ENCODE measurements at places on chromosomes 11 and 22.

GRCh38 chr22:20156611-20157429, 6.0 kb upstream of the CCDC188 start:
- DNase-seq: peak; percentile 79

DNA sequence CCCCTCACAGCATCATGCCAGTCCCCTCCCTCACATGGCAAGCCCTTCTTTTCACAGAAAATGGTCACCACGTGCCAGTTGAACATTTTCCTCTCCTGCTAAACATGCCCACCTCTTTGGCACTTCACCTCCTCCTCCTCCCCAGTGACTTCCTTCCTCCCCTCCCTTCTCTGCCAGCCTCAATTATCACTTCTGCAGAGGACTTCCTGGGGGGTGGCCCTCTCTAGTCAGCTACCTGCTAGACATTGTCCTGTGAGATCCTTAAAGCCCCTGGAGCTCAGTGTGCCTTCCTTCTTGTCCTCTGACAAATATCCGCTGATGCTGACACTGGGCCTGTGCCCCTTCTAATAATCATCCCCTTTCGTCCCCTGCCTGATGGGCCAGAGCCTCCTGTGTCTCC, 43.2 kb upstream of the E2F8 start:
- no peak for DNase-seq

GRCh38 chr11:12725863-12726682, 51.9 kb downstream of the TEAD1 start:
- DNase-seq: no peak

- DNase-seq: no peak
Measured at GRCh38 chr11:64879244-64879900, 951 bp upstream of the EHD1 start.

GRCh38 chr11:12685229-12685628, 11.0 kb downstream of the TEAD1 start:
- no peak for DNase-seq

DNA sequence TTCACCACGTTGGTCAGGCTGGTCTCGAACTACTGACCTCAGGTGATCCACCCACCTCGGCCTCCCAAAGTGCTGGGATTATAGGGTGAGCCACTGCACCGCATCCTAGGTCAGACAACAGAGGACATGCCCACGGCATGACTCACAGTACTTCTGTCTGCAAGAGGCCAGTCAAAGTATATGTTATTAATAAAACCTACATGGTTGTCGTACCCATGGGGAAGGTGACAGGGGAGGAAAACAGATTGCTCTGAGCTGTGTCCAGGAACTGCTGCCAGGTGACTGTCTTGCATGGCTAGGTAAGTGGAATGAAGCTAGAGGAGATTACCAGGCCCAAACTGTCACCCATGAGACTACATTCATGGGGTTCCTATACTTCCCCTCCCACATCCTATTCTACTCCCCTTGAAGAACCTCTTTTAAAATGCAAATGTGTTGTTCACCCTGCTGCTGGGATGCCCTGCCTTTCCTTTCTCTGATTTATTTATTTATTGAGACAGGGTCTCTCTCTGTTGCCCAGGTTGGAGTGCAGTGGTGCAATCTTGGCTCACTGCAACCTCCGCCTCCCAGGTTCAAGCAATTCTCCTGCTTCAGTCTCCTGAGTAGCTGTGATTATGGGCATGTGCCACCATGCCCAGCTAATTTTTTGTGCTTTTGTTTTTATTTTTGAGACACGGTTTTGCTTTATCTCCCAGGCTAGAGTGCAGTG, 2.0 kb upstream of the NLRX1 start:
- DNase-seq: no peak

GRCh38 chr11:6682591-6682935, 577 bp downstream of the MRPL17 start:
- no peak for DNase-seq

- DNase-seq: no peak
Measured at GRCh38 chr11:75496305-75496752, 29.4 kb downstream of the GDPD5 start.

DNA sequence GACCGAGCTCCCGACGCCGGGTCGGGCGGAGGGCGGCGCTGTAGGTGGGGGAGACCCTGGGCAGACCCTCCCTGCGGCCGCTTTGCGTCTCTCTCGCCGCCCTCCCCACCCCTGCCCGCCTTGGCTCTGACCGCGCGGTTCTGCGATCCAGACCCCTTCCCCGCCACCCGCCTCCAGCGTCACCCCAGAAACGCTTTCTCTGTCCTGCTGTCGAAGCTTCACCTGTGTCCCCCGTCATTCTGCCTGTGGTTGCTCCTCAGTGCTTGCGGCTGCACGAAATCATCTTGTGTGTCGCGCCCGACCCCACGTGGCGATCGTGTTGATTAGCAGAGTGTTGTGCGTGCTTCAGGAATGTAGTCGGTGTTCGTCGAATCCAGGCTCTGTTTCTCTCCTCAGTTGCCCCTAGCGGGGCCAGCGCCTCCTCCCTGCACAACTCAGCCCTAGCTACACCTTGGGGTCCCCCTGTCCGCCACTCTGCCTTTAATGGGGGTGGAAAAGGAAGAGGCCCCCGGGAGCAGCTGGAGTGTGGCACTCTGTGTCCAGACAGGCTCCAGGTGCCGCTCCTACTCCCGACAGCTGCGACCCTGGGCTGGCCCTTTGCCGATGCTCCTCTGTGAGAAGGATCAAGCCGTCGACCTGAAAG, 851 bp downstream of the PTDSS2 start:
- peak; percentile 68 for DNase-seq

DNA sequence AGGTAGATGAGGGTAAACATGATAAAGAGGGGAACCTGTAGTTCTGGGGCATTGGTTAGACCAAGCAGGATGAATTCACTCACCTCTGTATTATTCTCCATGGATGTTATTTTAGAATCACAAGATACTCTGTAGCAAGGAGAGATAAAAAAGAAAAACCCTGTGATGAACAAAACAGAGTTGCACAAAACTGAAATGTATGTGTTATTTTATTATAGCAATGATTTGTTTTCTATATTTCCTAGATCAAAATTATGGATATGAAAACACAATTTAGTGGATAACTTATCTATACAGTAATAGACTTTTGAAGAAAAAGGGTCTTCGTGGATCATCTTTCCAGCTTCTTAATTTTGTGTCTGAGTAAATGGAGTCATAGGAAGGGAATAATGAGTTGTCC, at the start of gene OR5B17:
Gene OR5B17 (minus strand): TSS at position 101 of the 400 bp plus-strand sequence. CDS start 0 bp downstream, at position 101.
- no peak for DNase-seq

- DNase-seq: no peak
Measured at GRCh38 chr11:23212807-23213206, 352.5 kb upstream of the CCDC179 start.

DNA sequence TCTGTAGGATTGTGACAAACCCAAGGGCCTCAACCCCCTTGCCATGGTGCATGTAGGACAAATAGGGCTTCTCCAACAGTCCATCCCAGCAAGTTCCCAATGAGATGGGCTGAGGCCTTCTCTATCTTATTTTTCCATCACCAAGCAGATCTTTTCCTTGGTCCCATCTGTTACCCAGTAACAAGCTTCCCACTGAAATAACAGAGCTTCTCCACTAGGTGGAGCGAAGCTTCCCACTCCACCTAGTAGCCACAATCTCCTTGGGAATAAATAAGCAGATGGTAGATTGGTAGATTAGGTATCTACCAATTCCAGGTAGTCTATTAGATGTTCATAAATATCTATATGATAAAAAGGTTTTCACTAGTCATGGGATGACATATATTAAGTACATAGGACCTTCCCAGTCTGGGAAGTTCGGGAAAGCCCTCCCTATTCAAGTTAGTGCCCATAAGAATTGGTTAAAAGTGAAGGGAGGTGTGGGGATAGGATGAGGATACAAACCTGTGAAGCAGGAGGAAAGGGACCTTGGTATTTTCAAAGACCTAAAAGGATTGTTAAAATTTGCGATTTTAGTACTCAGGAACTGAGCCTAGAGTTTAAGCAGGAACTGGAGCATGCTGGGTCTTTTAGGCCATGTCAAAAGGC, 5.9 kb upstream of the OR52L1 start:
- no peak for DNase-seq

GRCh38 chr11:31412946-31413345, 43.3 kb downstream of the DNAJC24 start:
- DNase-seq: no peak

GRCh38 chr22:39984746-39985145, 10.0 kb upstream of the FAM83F start:
- no peak for DNase-seq

GRCh38 chr11:33040862-33041453, 1.6 kb downstream of the TCP11L1 start:
- DNase-seq: no peak

DNA sequence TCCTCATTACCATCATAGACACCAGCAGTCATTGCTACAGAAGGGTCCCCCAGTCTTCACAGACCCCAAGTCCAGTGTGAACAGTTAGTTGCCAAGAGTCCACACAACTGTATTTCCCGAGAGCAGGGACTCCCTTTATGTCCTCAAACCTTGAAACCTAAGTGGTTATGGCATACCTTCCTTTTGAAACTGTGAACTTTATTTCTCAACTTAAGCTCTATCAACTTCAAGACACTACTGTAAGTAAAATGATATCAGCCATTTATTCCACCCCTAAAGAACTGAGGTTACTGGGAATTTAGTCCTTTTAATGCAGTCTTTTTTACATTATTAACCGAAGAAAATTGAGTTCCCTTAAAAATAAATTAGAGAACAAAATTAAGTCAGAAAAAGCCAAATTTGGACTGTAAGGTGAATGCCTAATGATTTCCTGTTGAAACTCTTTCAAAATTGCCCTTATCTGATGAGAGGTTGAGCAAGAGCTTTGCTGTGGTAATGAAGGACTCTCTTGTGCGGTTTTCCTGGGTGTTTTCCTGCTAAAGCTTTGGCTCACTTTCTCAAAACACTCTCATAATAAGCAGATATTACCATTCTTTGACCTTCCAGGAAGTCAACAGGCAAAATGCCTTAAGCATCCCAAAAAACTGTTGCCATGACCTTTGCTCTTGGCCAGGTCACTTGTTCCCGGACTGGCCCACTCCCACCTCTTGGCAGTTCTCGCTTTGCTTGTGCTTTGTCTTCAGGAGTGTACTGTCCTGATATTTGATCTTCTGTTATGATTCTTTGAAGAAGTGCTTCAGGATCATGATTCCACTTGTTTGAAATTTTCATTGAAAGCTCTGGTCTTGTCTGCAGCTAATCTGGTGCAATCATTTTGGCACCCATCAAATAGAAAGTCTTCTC, 765.4 kb upstream of the ANO3 start:
- no peak for DNase-seq

DNA sequence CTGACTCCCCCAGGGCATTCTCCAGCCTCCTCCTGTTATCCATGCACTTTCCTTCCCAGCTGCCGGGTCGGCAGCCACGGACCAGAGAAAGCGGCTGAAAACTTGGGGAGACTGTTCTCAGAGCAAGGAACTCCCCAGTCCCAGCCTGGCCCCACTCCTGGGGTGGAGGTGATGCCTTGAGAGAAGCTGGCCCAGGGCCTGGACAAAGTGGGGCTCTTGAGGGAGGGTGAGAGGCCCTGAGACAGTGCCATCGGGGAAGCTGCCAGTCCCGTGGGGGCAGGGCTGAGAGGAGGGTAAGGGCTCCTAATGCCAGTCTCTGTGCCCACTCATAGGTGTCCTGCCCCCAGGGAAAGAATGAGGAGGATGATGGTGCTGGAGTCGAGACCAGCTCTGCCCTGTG, 53.8 kb downstream of the FLRT1 start:
- DNase-seq: no peak

- no peak for DNase-seq
Measured at GRCh38 chr22:28259774-28260312, 340.8 kb upstream of the PITPNB start.

DNA sequence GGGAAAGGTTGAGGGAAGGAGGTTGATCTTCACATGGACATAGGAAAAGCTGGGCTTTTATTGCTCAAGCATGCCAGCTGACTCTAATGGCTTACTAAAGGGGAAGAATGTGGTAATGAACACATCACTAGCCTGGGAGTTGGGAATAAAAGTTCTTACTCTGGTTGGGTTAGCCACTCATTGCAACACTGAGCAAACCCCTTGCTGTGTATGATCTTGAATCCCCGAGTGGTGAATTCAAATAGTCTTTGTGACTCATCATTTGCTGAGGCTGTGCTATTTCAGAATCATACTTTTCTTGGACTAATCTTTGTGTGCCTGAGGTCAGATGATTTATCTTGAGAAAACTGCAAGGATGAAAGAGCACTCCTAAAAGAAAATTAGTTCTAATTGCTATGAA, 304.1 kb upstream of the ANO5 start:
- DNase-seq: no peak

DNA sequence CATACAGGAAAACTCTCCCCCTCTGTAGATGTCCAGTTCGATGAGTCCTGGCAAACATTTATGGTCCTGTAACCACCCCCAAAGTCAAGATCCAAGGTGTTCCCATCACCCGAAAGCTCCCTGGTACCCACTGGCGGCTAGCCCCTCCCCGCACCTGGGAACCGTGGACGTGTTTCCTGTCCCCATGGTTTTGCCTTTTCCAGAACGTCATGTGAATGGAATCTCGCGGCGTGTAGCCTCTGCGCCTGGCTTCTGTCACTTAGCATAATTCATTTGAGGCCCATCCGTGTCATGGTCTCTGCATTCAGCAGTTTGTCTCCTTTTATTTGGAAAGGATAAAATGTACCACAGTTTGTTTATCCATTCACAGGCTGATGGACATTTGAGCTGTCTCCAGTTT, 106.3 kb downstream of the KCNQ1 start:
- no peak for DNase-seq

- no peak for DNase-seq
Measured at GRCh38 chr11:126354631-126355323, 709 bp upstream of the ST3GAL4 start.

DNA sequence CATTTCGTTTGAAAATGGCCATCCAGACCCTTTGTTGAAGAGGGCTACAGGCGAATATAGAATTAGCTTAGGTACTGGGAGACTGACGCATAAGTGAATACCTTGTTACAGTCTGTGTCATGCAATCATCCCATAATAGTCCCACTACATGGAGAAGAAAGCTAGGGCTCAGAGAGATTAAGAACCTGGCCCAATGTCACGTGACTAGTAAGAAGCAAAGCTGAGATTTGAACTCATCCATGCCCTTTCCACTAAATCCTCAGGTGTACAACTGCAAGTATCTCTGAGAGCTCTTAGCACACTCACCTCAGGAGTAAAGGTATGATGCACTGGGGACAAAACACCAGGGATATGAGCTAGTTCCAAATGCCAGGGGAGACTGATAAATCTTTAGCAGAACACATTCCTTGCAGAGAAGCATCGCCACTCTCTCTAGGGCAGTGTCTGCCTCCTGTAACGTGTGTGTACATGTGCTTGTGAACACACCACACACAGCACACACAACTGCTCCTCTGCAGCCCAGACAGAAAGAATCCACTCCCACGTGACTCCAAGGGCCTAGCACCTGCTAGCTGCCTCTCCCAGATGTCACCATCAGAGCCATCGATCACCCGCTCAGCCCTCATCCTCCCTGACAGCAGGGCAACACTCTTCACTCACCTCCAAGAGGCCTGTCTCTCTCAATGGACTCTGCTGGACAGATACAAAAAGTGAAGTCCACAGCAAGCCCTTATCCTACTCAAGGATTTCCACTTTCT, 402.8 kb downstream of the NXPE2 start:
- DNase-seq: no peak

- no peak for DNase-seq
Measured at GRCh38 chr22:38041760-38042487, 15.3 kb upstream of the PICK1 start.
